Stimulated activated CD8-positive, alpha-beta memory T cell treated with anti-CD3 and anti-CD28 coated beads, Interleukin-2, amount 100 ng/mL, for 1 hour (primary cell): ENCODE measurements at places on chromosomes 7 and 10.

DNA sequence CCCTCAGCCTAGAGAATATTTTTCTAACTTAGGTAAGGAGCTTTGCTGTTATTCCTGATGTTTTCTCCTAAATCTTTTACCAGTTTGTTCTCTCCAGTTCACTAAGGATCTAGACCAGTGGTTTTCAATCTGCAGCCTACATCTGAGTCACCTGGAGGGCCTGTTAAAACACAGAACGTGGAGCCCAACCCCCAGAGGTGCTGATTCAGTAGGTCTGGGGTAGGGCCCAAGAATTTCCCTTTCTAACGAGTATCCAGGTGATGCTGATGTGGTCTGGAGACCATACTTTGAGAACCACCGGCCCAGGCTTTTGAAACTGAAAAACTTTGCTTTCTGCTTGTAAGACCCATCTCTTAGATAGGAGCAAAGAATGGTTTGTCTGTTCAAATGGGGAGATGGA is 51.2 kb upstream of the KMT2E start:
- no peak for DNase-seq

- no peak for DNase-seq
Observed at GRCh38 chr10:121708728-121709674, 110.8 kb upstream of the FGFR2 start.

DNA sequence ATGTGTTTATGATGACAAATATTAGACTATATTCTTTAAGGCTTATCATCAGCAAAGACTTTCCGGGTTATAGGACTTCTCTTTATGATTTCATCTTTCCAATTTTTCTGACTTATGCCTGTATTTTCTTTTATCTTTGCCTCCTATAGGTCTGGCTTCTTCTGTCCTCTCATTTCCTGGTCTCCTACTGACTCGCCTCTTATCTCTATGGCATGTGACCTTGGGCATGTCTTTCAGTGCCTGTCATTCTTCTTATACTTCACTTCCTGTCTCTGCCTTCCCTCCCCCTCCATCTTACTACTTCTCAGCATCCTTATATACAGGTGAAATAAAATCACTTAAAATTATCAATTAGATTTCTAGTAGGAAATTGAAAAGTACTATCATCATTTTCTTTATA is 42.2 kb downstream of the PCDH15 start:
- no peak for DNase-seq

DNA sequence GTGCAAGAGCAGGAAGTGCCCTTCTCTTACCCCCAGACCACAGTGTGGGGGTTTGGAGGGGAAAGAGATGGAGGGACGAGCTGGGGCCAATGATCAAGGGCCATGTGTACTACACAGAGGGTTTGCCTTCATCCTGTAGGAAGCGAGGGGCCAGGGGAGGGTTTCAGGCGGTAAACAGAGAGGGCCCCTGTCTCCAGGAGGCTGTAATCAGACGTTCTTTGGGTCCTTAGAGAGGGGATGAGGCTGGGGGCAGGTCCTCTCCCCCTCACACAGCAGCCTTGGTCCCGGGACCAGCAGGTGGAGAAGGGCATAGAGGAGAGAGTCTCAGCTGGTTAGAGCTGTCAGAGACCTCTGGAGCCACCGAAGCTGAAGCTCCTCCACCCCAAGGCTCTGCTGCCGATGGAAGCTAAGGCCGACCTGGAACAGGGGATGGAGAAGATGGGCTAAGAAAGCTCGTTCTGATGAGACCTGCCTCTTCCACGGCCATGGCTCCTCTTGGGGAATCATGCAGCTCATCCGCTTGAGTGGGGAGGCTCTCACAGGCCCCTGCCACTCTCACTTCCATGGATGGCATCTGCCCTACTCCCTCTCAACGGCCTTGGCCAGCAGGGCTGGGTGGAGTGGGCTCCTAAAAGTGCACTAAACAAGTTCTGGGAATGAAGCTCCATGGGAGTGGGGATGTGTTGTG is 3.5 kb downstream of the LOXL4 start:
- DNase-seq: no peak
